ENCODE measurements at places on chromosomes 2 and 18.

DNA sequence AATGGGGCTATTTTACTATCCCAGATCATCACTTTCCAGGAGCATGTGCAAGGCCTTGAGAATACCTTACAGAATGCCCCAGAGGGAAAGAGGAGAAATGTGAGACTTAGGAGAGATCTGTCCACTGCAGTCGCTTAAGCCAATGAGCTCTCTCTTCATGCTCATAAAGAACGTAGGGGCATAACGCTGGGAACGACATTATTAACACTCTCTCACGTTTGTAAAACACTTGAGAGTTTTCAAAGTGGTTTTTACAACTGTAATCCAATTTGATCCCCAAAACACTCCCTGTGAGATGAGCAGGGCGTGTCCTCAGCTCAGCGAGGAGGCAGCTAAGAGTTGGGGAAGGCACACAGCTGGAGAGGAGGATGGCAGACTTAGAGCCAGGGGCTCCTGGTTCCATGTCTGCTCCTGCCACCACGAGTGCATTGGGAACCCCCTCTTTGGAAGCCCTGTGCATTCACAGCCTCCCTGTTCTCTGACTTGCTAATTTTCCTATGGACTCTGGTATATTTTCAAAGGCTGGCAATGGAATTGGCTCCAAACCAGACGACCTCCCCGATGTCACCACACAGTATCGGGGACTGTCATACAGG is 97.4 kb downstream of the PLB1 start:
- DNase-seq: no peak

DNA sequence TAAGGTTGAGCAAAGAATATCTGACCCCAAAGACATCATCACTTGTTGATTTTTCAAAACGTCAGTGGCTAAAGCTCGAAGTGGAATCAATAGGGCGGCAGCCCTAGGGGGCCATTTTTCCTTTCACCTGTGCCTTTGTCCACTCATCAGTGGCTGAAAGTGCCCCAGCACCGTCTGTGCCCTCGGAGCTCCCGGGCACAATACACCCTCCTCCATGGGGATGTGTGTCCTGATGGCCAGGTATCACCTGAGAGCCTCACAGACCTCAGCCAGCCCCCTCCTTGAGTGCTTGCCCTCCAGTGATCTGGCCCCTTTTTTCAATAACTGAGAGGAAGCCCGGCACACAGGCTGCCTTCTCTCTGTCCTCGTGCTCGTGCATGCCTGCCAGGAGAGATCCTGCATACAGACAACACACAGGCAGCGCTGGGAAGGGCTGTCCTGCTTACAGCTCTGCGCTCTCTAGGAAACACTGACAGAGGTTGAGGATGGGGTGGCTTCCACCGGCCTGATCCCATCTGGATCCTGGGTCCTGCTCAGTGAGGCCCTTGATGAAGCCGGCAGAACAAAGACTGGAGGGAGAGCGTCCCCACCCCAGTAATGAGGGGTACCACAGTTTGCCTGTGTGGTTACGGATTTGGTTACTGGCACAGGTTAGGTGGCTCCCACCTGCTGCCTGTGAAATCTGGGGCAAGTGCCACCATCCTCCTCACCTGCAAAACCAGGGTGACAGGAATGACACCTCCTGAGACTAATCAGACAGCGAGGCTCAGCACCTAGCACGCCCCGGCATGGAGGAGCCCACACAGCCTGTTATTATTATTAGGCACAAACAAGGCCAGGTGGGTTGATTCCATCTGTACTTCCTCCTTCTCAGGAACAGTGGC is 197.5 kb upstream of the RAB6C start:
- DNase-seq: no peak

- no peak for DNase-seq
Measured at GRCh38 chr2:150468350-150468960, 19.0 kb downstream of the RND3 start.

DNA sequence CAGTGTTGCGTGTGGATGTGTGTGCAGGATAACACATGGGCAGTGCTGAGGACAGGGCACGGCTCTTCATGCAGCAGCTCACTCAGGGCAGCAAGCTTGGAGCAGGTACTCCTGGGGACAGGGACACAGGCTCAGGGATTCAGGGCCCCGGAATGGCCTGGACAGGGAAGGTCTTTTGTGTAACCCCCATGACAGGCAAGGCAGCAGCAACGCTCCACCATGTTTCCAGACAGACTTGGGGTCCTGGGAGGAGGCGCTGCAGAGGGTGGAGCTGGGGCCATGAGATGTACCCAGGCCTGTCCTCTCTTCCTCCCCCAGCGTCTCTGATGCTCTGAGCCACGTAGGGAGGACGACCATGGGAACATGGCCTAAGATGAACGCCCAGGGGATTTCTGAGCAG is 58.3 kb downstream of the ADNP2 start:
- no peak for DNase-seq

DNA sequence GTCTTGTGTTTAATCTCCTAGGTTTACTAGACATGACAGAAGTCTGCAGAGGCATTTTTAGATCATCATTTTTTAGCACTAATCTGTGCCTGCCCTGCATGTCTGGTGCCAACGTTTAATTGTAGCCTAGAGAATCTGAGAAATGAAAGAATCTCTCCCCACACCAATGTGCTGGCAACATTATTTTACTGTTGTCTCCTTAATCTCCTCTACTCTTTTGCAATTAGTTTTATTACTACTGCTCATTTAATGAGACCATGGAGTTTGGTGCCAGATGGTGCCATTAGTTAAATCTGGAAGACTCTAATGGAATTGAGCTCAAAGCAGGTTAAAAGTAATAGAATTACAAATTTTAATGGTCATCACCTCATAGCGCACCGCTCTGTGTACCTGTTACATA is 4.0 kb upstream of the SPP2 start:
- DNase-seq: no peak

Data from stimulated activated CD4-positive, alpha-beta T cell treated with anti-CD3 and anti-CD28 coated beads, Interleukin-4, amount 100 ng/mL, for 1 hour (primary cell).